Activated CD4-positive, alpha-beta T cell treated with anti-CD3 and anti-CD28 coated beads for 1 hour (primary cell): ENCODE measurements at places on chromosomes 6 and 20.

GRCh38 chr6:139296927-139297326 is 5.1 kb upstream of the TXLNB start:
- DNase-seq, result no peak

GRCh38 chr20:57977141-57977540 is 251.3 kb downstream of the ANKRD60 start:
- no peak for DNase-seq

GRCh38 chr6:44063561-44064059 is 63.6 kb downstream of the MRPL14 start:
- DNase-seq, result no peak

DNA sequence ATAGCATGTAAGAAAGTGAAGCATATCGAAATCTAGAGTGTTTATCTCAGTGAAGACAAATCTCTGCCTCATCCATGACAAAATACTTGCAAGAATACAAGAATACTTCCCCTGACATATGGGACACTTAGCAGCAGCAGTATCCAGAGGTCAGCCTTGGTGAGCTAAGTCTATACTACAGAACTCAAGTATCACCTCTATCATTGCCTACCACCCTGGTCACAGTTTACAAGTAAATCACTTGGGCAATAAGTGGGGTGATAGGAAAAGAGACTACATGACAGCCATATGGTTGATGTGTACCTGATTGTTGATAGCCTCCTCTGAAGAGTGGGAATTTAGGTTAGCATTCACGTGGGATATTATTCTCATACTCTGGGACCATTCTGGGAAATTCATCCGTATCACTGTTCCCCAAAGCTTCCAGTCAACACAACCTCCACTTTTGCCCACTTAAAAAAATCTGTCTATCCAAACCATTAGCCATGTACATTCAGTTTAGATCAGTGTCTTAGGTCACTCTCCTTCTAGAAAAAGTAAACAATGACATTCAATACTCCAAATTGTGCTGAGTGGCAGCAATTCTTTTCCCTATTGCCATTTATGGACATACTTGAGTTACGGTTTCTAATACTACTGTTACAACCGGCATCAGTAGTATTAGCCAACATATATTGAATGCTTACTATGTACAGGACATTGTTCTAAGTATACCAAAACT is 118.2 kb upstream of the PRSS16 start:
- no peak for DNase-seq

DNA sequence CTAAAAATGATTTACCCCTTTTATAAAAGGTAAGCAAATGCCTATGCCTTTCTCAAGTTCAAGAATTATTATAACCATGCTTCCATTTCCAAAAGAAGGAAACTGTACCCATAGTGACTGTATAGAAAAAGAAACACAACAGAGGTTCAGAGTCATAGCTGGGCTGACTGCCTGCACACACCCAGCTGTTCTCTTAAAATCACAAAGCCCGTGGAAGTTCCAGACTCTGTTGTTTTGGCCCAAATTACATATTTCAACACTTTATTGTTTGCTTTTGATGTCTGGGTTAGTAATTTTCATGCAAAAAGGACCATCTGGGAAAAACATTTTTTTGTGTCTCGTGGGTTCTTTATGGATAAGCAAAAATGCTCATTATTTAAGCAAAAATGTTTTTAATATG is 99.2 kb downstream of the LCA5 start:
- no peak for DNase-seq

DNA sequence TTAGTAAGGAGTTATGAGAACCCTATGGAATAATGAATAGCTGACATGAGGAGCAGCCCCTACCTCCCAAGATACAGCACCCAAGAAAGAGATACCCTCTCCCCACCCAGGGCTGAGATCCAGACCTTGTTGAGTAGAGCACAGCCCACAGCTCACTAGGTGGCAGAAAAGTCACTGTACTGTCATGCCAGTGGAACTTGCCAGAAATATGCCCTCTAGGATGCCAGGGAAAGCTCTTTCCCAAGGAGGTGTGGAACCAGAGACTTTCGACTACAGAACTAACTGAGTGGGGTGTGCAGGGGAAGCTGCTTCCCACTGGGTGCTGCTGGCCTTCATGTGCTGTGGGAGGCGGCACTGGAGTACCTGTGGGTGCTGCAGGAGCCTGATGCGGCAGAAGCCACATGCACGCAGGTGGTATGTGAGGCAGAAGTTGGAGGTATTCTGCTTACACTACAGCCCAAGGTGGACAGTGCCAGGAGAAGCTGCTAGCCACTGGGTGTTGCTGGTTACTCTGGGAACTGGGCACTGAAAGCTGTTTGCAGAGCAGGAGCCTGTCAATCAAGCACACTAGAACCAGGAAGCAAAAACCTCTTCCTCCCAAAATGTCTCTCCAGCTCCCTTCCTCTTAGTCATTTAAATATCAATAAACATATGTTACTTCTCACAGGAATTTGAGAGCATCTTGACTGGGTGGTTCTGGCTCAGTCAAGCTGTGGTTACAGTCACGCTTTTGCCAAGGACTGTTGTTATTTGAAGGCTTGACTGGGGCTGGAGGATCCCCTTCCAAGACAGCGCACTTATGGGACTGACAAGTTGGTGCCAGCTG is 17.8 kb downstream of the ARMC12 start:
- no peak for DNase-seq

- DNase-seq, result no peak
Measured at GRCh38 chr20:4563031-4563430, 158.7 kb upstream of the PRND start.
